ENCODE measurements at places on chromosomes 5 and 9.
A peak's percentile ranks its signal among the peaks of the same experiment; 100 is the strongest.

GRCh38 chr9:91844190-91844589, 105.8 kb downstream of the ROR2 start:
- DNase-seq: no peak

GRCh38 chr5:73300337-73301207, 127.6 kb downstream of the TMEM174 start:
- no peak for DNase-seq

DNA sequence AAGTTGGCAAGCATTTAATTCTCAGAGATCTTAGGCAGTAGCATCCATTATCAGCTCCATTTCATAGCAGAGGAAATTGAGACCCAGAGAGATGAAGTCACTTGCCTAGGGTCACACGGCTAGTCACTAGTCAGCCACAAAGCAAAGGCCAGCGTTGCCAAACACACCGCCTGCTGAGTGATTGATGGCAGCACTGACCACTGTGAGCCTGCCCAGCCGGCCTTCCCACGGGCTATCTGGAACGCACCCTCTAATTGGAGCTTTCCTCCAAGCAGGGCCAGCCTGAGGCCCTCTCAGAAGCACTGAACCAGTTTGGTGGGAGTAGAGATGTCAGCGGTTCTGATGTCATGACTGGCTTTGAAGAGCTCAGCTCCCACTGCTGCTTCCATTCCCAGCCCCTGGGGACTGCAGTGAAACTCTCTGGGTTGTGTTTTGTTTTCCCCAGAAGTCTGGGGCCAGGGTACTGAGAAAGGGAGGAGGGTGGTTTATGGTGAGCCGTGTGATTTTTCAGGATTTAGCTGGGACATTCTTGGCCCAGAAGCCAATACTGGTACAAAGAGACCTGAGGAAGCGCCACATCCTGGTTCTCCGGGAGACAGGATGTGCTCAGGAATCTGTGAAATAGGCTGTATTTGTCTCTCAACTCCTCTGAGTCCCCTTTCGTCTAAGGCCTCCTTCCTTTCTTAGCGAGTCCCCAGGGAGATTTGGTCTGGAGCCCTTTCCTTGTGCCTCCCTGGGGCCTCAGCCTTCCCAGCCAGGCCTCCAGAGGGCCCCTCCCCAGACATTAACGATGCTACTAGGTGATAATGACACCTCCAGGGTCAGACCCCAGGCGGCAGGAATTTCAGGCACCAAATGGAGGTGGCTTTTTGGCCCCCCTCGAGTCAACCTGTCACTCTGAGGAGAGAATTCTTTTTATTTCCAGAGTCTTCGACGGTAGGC, 44.5 kb downstream of the SPRY4 start:
- DNase-seq: no peak

DNA sequence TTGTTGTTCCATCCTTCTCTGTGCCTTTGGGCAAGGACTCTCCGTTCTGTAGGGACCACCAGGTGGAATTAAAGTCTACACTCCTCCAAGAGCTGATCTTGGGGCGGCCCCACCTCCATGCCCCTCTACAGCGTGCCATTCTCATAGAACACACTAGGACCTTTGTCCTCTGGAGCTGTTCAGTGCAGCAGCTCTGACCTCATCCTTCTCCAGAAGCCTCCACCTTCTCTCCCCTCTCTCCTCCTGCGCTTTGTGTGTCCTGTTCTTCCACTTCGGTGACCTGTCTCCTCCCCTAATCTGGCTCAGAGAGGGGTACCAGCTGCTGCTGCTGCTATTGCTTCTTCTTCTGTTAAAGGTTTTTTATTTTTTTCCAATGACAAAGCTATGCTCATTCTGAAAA, 1.8 kb upstream of the MACROH2A1 start:
- DNase-seq: no peak

DNA sequence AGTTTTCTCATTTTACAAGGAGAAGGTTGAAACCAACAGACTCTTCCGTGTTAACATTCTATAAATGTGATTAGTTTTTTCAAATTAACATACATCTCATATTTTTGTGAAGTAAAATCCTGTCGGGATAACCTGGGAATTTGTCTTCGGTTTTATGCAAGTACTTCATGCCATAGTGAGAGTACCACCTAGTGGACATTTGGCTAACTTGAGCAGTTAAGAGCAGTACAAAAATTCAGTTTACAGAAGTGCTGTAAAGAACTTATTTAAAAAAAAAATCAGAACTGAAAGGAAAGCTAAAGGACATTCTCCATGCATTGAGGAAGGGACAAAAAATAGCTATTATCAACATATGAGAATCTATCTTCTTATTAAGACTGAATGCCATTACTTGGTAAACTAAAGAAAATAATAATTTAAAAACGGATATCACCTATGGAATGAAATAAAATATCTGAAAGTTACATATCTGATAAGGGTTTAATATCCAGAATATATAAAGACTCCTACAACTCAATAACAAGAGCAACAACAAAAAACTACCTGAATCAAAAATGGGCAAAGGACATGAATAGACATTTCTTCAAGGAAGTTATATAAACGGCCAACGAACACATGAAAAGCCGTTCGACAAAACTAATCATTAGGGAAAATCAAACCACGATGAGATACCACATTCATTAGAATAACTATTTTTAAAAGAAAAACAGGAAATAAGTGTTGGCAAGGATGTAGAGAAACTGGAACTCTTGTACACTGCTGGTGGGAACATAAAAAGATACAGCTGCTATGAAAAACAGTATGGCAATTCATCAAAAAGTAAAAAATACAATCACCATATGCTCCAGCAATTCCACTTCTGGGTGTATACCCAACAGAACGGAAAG, 117.0 kb upstream of the GNA14 start:
- DNase-seq: no peak

- DNase-seq: no peak
Observed at GRCh38 chr5:179930788-179931473, 23.2 kb upstream of the TBC1D9B start.

DNA sequence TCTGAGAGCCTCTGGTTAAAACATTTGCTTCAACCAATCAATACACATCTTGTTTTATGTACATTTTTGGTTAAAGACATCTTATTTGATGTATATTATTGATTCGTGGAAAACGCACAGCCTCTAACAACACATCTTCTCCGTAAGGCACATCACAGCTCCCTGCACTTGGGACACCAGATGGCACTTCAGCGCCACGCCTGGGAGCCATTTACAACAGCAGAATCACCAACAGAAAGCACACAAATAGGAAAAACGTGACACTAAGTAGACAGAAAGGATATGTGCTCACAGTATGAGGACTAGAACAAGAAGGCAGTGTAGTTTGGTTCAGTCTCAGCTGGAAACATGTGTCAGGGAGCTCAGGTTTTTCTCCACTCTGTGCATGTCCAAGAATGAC, 199.7 kb downstream of the ROR2 start:
- no peak for DNase-seq

DNA sequence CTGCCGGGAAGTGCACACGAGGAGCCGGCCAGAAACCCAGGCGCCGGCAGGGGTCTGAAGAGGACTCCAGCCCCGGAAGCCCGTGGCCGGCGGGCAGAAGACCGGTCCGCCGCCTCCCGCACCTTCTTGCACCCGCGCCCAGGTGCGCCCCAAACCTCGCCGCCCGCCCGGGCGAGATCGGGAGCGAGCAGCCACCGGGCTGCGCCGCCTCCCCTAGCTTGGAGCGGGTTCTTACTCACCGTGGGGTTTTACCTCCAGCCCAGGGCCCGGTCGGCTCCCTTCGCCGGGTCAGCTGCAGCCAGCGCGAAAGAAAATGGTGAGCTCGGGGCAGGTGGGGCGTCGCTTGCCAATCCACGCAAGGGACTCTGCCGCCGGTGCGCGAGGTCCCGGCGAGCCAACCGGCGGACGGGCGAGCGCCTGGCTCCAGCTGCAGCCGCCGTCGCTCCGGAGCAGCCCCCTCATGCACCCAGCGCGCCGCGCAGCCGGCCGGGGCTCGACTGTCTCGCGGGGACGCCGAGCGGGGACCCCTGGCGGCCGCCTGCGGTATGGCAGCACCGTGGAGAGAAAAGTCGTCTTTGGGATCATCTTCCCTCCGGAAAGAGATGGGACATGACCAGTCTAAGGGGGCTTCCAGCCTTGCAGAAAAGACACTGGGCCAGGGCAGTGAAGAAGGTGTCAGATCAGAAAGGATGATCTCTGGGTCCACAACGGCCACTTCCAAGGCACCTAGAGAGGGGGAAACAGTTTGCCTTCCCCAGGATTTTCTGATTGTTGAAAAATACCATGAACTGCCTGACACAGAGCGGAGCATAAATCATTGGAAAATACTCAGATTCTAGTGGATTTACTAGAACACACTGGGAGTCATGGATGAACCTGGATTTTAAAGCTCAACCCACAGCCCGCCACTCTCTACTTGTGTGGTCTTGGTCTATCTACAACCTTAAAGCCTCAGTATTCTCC, at the start of gene MOB3B:
Gene MOB3B (minus strand): TSS at position 499 of the 963 bp plus-strand sequence. CDS start 74,264 bp downstream, outside the sequence.
- peak; percentile 83 for DNase-seq

DNA sequence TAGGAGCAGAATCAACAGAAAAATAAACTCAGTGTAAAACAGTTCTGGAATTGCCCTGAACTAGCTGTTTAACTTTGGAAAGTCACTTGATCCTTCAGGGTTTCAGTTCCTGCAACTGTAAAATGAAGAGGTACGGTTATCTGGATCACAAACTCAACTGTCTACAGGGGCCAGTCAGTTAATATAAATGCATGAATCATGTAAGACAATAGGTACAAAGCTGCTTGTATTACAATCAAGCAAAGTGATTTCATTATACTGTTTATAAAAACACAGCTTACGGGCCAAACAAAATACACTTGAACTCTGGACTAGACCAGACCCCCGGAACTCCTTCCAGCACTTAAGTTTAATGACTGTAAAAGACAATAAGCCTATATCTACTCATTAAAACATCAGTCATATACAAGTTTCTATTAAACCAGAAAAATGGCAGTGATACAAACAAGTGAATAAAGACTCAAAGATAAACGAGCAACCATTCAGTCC, 73.0 kb downstream of the MRPS27 start:
- no peak for DNase-seq

DNA sequence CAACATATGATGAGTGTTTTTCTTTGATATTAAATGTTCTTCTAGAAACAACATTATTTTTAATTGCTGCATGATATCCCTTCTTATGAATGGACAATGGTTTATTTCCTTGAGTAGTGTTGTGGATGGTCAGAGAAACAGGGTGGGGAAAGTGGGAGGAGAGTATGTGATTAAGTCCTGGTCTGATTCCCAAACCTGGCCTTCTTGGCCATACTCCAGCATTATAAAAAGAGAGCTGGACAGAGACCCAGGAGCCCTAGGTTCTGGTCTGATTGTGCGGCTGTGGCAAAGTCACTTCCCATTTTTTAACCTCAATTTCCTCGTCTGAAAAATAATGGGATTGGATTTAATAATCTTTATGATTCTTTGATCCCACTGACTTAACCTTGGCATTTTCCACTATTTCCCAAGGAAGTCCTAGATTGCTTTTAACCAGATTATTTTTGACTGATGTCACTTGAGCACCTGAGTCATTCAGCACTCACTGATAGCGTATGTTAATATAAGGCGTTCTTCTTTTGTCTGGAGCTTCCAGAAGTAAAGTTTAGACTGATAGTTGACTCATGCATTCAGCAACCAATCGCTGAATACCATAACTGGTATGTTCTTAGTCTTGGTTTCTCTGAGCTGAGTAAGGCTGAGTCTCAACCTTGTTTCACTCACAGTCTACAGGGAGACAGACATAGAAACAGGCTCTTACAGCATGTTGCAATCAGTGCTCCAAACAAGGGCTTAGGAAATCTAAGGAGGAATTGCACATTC, 26.2 kb downstream of the OSMR start:
- no peak for DNase-seq

DNA sequence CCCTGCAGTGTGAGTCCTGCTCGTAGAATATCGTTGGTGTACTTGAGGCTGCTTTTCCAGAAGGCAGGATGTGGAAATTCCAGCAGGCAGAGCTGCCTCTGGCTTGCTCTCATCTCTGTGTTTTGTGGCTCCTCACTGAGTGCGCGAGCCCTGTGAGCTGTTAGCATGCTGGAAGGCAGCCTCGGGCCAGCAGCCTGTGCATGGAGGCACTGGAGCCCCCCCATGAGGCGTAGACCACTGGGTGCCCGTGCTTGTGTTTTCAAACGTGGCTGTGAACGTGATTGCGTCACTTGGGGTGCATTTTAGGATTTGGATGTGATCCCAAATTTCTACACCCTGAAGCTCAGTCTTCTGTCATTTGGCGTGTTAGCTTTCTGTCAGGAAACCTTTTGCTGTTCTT, 3.2 kb downstream of the WDR5 start:
- DNase-seq: no peak

GRCh38 chr5:111129938-111130337, 37.8 kb downstream of the WDR36 start:
- no peak for DNase-seq

GRCh38 chr5:145449794-145450193, 385.3 kb downstream of the PRELID2 start:
- DNase-seq: no peak

GRCh38 chr5:107463731-107464130, 207.0 kb downstream of the EFNA5 start:
- no peak for DNase-seq

- peak; percentile 82 for DNase-seq
Observed at GRCh38 chr5:80255811-80256712, at the start of gene SERINC5. Gene SERINC5, minus strand, starts transcription at chr5:80256048. Its CDS starts 126 bp downstream, at chr5:80255922.

GRCh38 chr9:11347437-11347836, 734.6 kb upstream of the PTPRD start:
- DNase-seq: no peak

DNA sequence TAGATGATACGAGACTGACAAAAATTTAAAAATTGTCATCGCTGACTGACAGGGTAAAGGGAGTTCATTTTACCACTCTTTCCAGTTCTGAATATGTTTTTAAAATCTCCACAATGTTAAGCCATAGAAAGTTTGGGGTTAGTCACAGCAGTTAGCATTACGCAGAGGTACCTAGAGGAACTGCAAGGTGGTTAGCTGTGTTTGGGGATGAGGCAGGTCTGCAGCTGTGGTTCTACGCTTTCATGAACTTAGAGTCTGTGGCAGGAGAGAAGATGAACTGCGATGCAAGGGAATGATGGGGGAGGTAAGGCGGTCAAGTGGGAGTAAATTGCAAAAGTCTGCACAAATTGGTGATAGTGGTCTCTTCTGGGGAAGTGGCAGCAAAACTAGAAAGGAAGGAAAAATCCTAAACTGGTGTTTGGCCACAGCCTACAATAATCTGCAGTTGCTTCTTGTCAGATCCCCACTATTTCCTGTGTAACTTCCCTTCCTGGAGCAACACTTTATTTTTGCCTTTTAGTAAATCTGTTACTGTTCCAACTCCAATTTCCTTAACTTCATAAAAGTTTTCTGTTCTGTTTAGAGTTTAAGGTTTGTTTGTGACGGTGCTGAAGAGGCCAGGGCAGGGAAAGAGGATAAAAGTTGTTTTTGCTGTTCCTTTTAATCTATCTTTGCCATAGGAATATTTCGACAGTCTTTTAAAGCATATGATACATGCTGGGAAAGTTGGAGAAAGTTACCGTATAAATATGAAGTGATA, 38.6 kb upstream of the SNX2 start:
- DNase-seq: no peak

- DNase-seq: no peak
Observed at GRCh38 chr5:146032911-146033310, 72.5 kb downstream of the PLAC8L1 start.
